ENCODE measurements at places on chromosomes 6 and 20.

- no peak for DNase-seq
Measured at GRCh38 chr6:15520626-15521203, 142.1 kb downstream of the DTNBP1 start.

GRCh38 chr6:142763205-142763604, 181.8 kb downstream of the HIVEP2 start:
- no peak for DNase-seq

- DNase-seq, result no peak
Measured at GRCh38 chr6:35730745-35731413, 6.0 kb upstream of the ARMC12 start.

GRCh38 chr6:167700199-167700598, 126.5 kb upstream of the AFDN start:
- no peak for DNase-seq

GRCh38 chr6:111720931-111721496, 115.3 kb upstream of the TRAF3IP2 start:
- no peak for DNase-seq

All from tongue (tissue), 3 donors.